ENCODE measurements at places on chromosomes 6 and 20.

GRCh38 chr6:1251198-1252155, 60.4 kb upstream of the FOXQ1 start:
- DNase-seq, result no peak

GRCh38 chr6:134119486-134119885, 67.1 kb upstream of the SLC2A12 start:
- DNase-seq, result no peak

- DNase-seq, result peak; percentile 89
Measured at GRCh38 chr20:40279390-40279789, 409.6 kb downstream of the MAFB start.

DNA sequence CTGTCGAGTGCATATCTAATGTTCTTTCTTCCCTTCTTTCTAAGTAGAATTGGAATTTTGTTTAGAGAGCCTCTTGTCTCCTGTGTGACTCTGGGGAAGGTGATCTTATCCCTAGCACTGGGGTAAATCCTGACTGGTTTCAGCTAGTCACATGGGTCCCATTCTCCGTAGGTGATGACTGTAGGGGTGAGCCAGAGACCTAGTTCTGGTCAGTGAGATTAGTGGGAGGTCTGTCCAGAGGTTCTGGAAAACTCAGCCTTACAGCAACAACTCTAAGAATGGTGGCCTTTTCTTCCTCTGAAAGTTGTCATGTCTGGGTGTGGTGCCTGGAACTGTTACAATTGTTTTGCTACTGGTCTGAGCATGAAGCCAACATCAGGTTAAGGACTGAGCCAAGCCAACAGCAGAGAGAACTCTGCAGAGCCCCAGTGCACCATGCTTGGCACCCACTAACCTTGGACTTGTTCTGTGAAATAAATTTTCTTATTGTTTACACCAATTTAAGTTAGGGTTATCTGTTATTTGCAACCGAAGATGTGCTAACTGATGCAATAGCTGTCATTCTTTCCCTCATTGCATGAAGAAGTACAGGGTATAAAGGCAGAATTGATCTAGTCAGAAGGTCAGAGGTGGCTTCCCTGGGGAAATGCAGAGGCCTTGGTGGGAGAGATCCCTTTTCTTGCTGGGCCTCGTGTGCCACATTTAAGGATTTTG, 56.8 kb upstream of the TULP4 start:
- no peak for DNase-seq

GRCh38 chr20:52076164-52076563, 115.4 kb downstream of the ZFP64 start:
- peak; percentile 11 for DNase-seq

- no peak for DNase-seq
Measured at GRCh38 chr6:91420243-91420642, 833.4 kb upstream of the MAP3K7 start.

DNA sequence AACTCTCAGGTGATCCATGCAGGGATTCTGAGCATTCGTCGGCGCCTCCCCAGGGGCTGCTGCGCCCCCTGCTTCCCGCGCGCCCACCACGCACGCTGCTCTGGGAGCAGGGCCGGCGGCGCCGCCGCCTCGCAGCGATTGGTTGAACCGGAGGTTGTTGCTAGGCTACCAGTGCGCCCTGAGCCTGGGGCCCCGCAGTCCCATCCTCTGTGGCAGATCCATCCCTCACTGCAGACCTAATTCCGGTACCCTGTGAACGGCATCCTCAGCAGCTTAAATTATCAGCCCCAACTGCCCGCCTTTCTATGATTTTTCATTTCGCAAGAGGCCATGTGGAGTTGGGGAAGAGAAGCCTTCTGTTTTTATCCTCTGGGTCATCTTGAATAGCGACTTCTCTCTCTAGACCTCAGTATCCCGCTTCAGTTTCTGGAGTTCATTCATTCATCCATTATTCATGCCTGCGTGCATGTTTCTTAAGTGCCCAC, 15.4 kb downstream of the PNPLA1 start:
- no peak for DNase-seq

DNA sequence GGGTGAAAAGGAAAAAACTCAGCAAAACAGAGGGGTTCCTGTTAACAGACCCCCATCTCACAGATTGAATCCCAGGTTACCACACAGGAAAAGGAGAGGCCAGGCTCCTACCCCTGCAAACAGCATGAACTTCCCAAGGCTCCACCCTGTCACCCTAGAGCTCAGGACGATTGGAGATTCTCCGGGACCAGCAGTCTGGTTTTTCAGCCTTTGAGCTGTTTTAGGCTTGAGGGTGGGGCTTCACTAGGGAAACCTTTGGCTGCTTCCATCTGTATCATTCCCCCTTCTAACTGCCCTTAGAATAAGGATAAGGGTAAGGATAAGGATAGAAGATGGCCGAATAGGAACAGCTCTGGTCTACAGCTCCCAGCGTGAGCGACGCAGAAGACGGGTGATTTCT, 16.0 kb downstream of the C6orf58 start:
- no peak for DNase-seq

DNA sequence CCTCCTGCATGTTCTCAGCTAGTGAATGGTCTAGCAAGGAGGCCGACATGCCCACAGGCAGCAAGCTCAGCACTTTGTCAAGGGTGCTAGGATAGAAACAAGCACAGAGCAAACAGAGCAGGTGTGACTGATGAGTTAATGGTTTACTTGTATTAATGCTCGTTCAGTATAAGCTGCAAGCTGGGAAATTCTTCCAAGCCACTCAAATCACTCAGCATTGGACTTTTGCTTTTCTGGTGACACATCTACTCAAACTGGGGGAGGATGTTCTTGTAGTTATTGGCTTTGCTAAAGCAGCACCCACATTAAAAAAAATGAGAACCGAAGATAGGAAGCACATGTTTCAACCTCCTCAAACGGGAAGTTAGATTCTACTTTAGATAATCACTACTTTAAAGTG, 43.1 kb upstream of the NEDD9 start:
- DNase-seq, result no peak

DNA sequence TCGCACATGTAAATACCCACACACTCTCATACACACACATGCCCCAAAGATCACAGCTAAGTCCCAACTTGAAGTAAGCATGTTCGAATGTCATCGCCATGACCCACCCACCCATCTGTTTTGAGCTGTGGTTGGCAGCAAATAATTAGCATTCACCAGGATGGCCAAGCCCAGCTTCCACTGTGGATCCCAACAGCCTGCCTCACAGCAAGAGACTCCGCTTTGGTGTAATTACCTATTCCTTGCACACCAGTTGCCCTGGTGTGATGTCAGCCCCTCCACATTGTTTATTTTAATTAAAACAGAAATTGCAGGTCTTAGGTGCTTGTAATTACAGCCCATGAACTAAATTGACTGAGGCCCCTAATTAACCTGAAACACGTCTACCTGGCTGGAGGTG, 81.1 kb downstream of the MAFB start:
- DNase-seq, result no peak

DNA sequence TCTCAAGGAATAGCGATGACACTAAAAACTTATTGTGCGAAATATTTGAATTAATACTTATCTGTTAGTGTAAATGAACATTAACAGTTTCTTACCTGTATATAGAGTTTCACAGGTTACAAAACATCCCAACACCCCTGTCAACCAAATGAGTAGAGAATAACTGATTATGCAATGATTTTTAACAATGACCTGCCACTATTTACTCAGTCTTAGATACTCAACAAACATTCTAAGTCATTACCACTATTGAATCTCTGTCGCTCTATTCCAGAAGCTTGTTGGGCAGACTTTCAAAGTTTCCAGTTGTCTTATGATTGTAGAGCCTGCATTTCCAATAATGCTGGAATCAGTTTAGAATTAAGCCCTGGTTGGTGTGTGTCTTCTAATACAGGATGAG, 85.5 kb downstream of the RNF182 start:
- no peak for DNase-seq

DNA sequence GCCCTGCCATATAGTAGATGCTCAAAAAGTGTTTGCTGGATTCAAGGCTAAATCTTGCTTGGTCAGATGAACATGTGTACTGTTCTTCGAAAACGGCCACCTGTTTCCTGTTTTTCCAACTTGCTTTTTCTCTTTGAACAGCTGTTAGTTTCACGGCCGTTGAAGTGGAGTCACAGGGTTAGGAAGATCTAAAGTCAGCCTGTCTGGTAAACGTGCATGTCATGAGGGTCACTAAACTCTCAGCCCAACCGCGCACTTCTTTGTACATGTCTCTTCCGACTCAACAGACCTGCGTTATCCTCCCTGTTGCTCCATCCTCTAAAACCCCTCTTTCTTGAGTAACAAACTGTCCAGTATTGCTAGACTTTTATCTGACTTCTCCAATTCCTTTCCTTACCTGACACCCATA, 93.2 kb upstream of the MAN1A1 start:
- DNase-seq, result no peak

DNA sequence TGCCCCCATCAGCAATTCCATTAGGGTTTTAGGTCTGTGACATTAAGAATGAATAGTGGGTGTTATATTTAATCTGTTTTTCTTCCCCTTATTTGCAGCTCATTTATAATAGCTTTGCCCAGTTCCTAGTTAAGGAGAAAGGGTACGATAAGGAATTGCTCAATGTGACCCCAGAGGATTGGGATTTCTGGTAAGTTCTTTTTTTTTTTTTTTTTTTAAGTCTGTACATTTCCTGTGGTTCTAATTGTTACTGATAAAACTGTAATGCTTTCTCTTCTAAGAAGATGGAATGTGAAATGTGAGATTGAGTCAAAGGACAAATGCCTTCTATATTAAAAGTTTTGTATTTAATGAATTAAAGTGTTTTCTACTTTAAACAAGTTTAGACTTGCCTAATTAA, 5.5 kb downstream of the NT5DC1 start:
- DNase-seq, result no peak

DNA sequence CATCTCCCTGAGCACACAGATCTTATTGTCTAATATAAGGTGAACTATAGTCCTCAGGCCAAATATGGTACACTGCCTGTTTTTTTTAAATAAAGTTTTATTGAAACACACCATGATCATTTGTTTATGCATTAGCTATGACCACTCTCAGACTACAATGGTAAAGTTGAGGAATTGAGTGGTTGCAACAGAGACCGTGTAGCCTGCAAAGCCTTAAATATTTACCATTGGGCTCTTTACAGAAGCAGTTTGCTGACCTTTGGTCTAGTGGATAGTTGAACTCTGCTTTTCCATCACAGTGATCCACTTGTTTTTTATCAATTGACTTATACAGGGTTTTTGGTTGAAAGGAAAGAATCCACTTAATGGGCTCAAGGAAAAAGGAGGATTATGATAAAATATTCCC, 27.3 kb upstream of the METTL24 start:
- no peak for DNase-seq

DNA sequence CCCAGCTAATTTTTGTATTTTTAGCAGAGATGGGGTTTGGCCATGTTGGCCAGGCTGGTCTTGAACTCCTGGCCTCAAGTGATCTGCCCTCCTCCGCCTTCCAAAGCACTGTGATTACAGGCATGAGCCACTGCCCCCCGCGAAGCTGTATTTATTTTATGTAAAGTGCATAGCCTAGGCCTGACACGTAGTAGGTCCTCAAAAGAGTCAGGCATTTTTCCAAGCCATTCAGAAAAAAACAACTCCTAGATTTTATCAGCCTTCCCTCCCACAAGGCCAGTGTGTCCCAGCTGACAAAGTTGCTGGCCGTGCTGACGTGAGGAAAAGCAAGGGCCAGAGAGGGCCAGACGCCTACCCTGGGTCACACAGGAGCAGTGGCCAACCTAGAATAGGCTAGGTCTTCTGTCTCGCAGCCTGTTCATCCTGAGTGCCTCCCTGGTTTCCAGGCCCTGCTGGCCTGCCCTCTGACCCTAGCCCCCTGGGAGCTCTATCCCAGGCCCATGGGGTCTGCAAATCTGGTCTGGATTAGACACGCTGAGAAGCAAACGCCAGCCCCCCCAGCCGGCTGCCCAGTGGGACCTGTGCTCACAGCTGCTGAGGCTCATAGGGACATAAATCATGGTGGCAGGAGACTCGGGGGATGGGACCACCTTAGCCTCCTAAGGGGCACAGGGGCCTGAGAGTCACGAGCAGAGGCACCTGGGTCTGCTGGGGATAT, 11.8 kb downstream of the TCF15 start:
- DNase-seq, result no peak

DNA sequence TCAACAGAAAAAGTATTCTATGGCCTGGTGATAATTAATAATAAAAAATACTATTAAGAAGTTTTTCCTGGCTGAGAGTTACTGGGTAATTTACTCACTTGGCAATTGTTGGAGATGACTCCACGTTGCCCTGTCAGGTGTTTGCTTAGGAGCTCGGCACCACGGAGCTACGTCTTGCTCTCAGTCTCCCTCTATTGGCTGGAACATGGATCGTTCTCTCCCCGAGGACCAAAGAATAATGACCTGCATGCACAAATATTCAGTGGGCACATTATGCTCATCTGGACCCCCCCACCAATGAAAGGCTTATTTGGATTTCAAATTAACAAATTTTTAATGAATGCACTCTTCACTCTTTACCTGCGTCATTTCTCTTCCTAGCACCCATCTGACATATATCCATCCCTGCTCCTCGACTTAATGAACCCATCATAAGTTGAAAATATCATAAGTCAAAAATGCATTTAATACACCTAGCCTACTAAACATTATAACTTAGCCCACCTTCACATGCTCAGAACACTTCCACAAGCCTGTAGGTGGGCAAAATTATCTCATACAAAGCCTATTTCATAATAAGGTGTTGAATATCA, 71.0 kb upstream of the CD83 start:
- DNase-seq, result no peak

DNA sequence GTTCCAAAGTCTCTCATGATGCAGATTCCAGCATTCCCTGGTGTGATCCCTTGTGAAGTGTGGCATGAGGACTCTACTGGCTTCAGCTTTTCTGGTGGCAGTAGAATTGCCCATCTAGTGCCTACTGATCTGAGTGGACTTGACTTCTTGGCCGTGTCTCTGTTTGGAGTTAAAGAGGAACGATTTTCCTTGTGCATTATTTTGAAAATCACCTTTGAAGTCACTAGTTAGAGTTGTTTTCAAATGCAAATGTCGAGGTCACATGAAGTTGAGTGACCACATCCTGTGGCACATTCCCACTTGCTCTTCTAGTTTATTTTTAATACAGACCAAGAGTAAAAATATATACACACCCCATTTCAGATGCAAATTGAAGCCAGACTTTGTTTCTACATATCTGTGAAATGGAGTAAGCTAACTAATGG, 270.7 kb upstream of the TAB2 start:
- DNase-seq, result no peak

GRCh38 chr20:64009811-64010387, 26.1 kb upstream of the C20orf204 start:
- DNase-seq, result no peak

DNA sequence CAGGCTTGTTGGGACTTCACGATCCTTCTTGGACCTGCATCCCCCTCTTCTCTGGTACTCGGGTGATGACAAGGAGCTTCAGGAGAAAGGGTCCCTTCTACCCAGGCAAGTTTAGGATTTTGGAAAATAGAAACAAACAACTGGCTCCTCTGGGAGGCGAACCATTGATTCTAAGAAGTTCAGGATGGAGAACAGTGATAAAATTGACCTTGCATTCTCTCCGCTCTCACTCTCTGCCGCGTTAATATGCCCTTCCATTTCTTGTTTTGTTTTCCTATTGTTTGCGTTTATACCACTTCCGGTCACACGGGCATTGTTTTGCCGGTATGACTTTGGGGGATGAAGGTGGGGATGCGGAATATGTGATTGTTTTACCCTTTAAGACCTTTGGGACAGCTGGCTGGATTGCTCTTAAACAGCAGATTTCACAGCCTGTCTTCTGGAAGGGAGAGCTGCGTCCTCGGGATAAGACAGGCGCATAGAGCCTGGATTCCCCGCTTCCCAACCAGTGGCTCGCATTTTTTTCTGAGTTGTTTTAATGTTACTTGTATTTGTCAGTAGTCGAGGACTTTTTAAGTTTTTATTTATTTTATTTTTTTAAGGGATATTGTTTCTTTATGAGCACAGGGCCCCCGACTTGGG, 144.3 kb upstream of the ZNF184 start:
- DNase-seq, result no peak

GRCh38 chr20:57250607-57251343, 15.7 kb downstream of the BMP7 start:
- no peak for DNase-seq
